Muscle of leg (tissue), 16 donors: ENCODE measurements at places on chromosomes 4 and X.

DNA sequence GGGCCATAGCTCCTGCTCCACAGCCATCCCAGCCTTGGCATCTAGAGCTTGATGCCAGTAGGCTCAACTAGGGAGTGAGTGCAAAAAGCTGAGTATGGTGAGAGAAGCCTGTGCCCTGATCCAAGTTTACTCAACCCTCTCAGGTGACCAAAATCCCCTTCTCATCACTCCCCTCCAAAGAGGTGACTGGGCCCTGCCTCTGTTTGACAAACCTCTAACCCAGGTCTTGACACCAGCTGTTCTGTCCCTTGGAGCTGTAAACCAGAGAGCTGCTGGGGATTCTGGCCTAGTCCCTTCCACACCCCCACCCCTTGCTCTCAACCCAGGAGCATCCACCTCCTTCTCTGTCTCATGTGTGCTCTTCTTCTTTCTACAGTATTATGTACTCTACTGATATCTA lies 73.5 kb downstream of the MSN start:
- DNase-seq = no peak

GRCh38 chr4:80144676-80145470 lies 52.4 kb upstream of the PRDM8 start:
- no peak for DNase-seq

DNA sequence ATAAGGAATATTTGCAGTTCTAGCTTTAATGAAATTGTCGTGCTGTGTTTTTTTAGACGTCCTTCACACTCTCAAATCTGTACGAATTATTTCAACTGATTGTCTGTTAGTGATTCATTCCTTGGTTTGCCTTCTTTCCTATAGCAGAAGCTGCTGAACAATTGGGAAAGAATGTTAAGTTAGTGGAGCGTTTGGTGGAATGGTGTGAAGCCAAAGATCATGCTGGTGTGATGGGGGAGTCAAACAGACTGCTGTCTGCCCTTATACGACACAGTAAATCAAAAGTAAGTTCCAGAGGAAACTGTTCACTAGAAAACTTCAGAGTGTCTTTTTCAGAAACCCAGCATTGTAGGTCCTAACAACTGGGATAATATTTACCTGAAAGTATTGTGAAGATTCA lies 159.9 kb downstream of the RAP1GDS1 start:
- DNase-seq = no peak

DNA sequence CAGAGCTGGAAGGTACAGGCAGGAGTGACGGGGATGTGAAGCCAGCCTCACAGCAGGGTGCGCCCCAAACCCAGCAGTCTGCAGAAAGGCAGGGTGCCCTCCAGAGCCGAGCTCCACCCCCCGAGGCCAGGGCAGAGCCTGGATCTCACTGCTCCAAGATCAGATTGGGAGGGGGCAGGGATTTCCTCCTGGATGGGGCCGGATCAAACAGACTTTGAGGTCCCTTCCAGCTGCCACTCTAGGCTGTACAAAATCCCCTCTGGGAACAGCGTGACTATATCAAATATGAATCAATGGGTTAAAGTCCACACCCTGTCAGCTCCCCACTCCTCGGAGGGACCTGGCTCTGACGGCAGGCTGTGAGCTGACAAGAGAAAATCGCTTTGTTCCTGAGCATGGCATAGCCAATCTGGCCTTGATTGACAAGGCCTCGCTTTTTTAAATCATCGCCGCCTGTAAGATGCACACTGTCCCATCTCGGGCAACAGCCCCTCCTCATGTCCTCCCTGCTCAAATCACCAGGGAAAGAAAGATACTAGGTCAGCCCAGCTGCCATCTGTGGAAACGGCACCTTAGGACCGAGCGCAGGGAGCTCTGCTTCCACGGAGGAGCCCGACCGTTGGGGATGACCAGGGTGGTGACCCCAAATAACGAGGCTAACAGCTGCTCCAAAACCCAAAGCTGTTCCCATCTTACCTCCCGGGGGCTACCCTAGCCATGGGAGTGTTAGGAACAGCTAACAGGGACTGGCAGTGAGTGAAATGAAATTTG lies 39.9 kb downstream of the PSAPL1 start:
- no peak for DNase-seq
